ENCODE measurements at places on chromosomes 5 and 9.

GRCh38 chr9:26326563-26326962, 566.0 kb downstream of the CAAP1 start:
- no peak for DNase-seq

- DNase-seq = no peak
Observed at GRCh38 chr9:109328978-109329637, 8.2 kb upstream of the EPB41L4B start.

DNA sequence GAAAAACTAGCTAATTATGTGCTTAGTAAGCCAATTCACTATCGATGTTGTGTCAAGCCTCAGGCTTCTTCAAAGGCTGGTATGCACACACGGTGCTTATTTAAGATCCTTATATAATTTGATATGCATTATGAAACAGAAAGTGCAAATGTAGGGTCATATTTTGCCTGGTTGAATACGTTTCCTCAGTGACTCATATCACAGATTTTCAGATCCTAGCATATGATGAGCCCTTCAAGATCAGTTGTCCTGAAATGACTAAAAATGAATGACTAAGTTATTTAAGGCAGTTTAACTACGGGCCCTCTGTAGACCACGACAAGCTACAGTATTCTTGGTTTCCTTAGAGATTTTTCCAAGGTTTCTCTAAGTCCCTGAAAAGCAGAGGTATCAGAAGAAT, 778.3 kb downstream of the PRELID2 start:
- DNase-seq = no peak

DNA sequence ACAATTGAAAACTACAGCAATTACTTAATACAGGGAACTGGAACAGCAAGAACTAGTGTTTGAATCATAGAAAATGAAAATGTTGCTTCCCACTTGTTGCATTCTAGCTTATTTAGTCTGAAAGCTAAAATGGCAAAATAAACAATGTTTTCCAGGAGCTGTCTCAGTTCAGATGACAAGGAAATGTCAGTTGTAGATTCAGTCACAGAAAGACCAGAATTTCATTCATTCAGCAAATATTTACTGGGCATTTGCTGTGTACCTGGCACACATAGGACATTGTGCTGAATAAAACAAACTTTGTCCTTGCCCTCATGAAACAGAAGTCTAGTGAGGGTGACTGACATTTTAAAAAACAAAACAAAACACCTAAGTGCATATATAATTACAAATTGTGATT, 41.5 kb downstream of the GCNT4 start:
- DNase-seq = no peak

- no peak for DNase-seq
Observed at GRCh38 chr9:76893395-76893932, 12.4 kb downstream of the PRUNE2 start.

DNA sequence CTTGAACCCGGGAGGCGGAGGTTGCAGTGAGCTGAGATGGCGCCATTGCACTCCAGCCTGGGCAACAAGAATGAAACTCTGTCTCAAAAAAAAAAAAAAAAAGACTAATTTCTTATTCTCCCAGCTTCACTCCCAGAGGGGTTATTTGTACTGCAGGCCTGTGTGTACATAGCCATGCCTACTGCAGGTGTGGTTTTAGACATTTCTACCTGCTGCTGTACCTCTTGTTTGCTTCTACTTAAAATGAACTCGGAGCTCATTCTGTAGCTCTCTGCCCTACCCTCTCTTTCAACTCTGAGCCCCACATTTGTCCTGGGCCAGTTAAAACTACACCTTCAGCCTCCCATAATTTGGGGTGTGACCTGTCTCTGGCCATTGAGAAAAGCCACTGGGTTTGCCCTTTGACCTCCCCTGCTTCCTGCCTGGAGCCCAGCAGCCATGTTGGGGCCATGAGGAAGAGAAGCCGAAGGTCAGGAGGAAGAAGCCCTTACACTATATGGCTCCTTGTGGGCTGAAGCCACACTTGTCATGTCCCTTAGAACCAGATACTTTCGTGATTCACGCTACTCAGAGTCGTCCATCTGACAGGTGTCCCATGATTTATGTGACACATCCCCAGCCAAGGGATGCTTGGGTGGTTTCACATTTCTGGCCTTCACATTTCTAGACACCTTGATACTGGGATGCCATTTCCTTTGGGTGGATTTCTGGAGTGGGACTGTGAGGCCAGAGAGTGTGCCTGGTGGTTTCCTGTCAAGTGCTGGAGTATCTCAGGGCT, 9.4 kb upstream of the CARD19 start:
- no peak for DNase-seq
